LoVo (cell line): ENCODE measurements at places on chromosomes 6 and 20.

DNA sequence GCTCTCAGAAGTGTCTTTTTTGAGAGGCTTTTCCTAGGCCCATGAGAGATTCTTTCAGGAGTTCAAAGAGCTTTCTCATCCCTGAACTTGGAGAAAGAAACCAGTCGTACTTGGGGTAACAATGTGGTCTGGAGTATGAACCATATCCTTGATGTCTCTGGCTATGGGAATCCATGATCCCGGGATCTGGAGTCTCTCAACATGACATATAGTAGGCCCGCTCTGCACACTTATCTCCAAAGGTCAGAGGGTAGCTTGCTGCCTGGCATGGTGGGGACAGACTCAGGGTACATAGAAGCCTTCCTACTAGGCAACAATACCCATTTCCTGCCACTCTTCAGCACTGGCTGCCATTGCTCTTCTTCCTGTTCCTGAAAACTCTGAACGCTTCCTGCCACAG, 42.2 kb upstream of the NFATC2 start:
- no peak for DNase-seq

- no peak for DNase-seq
Measured at GRCh38 chr6:145903356-145904102, 60.6 kb downstream of the SHPRH start.

DNA sequence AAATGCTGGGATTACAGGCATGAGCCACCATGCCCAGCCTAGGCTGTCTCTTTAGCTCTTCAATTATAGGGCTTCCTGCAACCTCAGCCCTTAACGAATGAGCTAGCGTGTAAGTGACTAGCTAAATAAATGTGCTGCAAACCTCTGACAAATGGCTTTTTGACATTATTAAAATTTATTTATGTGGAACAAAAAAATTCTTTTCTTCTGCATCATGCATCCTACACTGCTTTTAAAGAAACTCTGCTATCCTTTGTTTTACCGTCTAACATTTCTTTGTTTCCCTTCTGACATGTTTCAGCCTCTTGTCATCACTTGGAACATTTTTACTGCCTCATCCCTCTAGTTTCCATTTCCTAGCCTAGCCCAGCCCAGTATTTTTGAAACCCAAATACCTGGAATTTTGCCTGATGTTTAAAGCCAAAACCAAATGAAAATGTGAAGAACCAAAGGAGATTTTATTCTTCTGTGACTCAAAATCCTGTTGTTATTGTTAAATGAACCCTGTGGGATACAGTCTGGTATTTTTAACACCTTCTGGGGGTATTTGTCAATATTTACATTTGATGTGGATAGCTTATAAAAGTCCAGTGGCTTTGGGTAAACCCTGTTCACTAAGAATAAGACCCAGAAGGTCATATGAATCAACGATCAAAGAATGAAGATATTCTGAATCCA, 9.5 kb downstream of the NT5E start:
- peak; percentile 19 for DNase-seq

GRCh38 chr6:57267586-57268293, 45.6 kb upstream of the RAB23 start:
- DNase-seq = peak; percentile 72

GRCh38 chr6:35562060-35562459, 49.4 kb upstream of the TULP1 start:
- no peak for DNase-seq

DNA sequence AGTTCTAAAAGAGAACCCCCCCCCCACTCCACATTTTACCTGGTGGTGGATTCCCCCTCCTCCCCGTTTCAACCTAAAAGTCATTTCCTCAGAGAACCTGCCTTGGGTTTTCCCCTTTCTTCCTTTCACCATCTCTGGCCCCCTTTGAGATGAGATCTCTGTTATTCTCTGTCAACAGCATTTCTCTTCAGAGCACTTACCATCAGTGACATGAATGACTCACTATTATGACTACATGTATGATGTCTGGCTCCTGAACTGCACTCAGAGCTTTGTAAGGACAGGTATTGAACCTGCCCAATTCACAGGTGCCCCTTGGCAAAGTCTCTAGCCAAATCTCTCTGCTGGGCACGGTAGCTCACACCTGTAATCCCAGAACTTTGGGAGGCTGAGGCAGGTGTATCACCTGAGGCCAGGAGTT, 61.4 kb upstream of the JARID2 start:
- DNase-seq = no peak

- DNase-seq = no peak
Measured at GRCh38 chr6:16987996-16988395, 113.9 kb upstream of the STMND1 start.

DNA sequence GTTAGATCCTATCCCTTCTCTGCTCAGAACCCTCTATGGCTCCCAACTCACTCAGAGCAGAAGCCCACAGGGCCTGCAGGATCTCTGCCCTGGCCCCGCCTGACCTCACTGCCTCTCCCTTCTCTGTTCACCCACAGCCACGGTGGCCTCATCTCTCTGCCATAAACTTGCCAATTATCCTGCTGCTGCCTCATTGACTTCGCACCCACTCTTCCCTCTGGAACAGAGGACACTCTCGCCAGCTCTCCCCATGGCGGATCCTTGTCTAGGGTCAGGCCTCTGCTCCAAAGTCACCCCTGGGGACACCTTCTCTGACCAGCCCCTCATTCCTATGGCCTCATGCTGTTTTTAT, 86.4 kb downstream of the CEBPB start:
- no peak for DNase-seq

- no peak for DNase-seq
Measured at GRCh38 chr6:69232496-69232895, 564.3 kb downstream of the LMBRD1 start.

GRCh38 chr20:59804347-59804746, 129.1 kb downstream of the SYCP2 start:
- DNase-seq = no peak

DNA sequence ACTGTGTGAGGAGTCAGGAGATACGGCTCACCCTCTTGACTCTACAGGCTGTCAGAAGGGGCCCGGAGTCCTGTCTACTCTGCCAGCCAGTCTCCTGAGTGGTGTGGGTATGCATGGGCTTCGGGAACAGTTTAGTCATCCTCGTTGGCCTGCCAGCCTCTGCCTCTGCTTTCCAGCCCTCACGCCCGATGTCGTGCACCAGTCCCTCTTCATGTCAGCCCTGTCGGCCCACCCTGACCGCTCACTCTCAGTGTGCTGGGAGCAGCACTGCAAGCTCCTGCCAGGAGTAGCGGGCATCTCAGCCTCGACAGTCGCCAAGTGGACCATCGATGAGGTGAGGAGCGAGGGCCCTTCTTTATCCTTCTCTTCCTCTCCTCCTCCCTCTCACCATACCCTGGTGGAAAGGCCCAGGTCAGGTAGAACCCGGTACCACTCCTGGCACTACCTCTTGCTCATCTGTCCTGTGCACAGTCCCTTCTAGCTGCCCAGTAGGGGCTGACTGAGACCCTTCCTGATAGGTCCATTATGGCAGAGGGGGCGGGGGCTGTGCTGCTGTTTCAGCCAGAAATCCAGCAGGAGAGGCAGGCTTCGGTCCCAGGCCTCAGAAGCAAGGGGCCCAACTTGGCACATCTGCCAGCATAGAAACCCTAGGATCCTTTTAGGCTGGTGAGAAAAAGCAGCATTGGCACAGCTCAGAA, 18.7 kb upstream of the SGK2 start:
- DNase-seq = no peak

GRCh38 chr6:28710466-28711191, 184.9 kb downstream of the GPX5 start:
- no peak for DNase-seq

- no peak for DNase-seq
Measured at GRCh38 chr6:37382994-37383765, 29.4 kb downstream of the RNF8 start.

DNA sequence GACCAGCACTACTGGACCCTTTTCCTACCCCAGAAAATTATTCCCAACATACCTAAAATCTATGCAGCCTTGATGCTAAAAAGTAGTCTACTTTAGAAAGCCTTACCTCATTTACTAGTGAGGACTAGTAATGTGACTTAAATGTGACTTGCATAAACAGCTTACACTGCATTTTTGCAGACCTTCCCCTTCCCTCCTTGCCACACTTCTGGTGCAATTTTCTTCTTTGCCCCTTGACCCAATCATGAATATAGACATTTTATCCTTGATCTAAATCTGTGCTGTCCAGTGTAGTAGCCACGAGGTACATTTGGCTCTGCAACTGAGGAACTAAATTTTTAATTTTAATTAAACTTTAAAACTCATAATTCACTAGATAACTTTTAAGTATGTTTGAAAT, 7.0 kb upstream of the ZKSCAN8 start:
- no peak for DNase-seq

GRCh38 chr6:28751963-28752350, 171.8 kb downstream of the TRIM27 start:
- no peak for DNase-seq

DNA sequence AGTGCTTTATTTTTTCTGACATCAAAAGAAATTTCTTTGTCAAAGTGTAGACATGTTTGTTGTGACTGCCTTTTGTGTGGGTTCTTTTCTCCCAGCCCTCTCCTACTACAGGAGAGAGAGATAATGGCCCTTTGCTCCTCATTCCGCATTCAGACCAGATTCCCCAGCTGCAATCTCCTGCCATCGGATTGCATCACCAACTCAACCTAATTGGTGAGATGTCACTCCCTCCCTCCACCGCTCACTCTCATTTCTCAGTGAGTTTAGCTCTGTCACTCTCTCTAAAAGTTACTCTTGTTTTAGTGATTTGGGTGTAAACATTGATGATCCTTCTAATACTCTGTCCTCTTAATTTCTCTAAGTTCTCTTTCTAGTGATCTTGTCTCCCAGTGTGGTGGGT, 22.7 kb downstream of the UTRN start:
- no peak for DNase-seq

DNA sequence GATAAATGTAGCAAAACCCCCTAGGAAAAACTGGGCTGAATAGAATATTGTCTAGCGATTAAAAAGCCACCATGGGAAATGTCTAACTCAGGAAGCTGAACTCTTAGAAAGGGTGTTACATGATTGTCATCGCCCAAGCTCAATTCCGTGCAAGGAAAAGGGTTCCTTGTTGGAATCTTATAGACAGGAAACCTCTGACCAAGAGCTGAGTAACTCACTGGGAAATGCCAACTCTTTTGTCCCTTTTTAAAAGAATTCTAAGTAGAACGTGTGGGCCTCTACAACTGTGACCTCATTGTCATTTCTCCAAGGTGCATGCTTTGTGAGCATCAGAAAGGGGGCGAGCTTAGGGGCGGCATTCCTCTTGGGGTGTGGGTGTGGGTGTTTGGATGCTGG, 88.1 kb downstream of the SYNJ2 start:
- no peak for DNase-seq

DNA sequence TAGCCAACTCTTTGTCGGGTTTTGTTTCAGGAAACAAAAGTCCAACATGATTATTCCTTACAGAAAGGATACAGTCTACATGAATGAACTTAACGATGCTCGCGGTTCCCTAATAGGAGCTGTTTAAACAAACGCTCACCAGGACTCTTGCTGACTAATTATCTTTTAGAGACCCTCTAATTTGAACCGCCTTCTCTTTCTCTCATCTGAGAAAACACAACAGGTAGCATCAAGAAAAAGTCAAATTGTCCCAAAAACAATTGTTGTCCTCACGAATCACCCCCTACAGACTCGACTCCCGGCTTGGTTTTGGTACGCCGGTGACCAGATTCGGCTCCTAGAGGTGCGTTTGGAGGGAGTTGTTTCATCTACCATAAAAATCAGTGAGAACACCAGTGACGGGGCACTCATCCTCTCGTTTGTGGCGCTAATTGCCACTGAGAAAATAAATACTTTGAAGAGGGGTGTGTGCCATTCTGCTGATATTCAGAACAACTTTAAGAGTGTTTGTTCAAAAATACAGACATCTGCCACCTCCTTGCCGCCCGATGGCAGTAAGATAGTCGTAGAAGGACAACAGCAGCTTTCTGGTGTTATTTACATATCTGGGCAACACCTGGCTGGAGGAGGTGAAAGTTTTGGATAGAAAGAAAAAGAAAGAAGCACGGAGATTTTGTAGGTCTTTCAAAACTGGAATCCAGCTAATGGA, 1.1 kb upstream of the SIM1 start:
- DNase-seq = no peak

- no peak for DNase-seq
Measured at GRCh38 chr20:62219992-62220665, at the start of gene HRH3. HRH3 (minus strand) TSS chr20:62220278; CDS start chr20:62219970, 308 bp downstream.

DNA sequence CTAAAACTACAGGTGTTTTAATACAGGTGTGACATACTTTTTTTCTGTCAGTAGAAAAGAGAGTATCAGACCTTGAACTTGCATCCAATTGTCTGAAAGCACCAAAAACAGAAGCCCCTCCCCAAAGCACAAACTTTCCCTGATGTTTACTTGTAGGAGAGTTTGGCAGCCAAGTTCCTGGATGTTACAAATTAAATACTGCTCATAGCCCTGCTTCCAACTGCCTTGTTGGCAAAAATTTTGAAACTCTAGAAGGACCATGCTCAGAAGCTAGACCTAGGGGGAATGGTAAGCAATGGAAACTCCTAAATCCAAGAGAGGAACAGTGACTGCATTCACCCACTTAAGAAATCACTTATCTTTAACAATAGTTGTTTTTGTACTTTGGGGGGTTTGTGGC, 17.0 kb upstream of the ARG1 start:
- no peak for DNase-seq

- no peak for DNase-seq
Measured at GRCh38 chr6:148720406-148720805, 26.4 kb upstream of the UST start.

DNA sequence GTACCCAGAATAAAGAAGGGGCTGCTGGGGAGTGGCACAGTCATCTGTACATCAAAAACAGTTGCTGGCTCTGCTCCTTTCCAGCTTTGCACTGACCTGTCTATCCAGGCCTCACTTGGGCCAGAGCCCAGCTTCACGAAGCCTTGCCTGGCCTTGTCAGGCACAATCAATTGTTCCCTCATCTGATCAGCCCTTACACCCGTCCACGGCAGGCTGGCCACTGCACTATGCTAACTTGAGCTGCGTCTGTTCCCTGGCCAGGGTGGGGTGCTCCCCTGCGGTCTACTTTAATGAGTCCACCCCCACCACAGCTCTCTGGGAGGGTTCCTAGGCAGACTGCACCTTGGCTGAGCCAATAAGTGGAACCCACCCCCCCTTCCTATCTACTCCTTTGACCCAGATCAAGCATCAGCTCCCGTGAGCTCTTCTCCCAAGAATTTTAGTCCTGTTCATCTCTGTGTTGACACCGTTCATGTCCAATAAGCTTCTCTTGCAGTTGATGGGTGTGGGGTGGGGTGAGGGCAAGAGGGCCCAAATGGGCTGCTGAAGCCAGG, 74.3 kb upstream of the MLN start:
- no peak for DNase-seq
